ENCODE measurements at places on chromosomes 1 and 21. TPM values are rescaled to one million over a fixed set of nuclear protein-coding genes. Genes with fewer than 3 reads are reported as not detected.

The INSRR gene
- not detected for total RNA-seq

DNA sequence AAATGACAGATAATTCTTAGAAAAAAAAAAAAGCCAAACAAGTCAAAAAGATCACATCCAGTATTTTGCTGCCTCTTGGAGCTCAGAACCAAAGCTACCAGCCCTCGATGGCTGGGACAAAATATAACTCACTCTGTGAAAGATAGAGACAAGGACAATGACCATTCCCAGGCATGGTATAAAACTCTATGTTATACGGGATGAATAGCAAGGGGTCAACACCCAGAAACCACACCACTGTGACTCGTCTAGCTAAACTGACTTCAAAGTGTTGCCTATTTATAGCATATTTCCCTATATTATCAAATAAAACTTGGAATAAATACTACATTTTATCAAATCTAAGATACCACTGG is 10.1 kb downstream of the TMEM63A start:
- no peak for DNase-seq

GRCh38 chr1:243233908-243234307 is 21.2 kb downstream of the CEP170 start:
- peak; percentile 94 for DNase-seq

GRCh38 chr1:110673805-110674336 is 869 bp downstream of the KCNA3 start:
- DNase-seq = no peak

The MATN1 gene
- not detected for total RNA-seq

DNA sequence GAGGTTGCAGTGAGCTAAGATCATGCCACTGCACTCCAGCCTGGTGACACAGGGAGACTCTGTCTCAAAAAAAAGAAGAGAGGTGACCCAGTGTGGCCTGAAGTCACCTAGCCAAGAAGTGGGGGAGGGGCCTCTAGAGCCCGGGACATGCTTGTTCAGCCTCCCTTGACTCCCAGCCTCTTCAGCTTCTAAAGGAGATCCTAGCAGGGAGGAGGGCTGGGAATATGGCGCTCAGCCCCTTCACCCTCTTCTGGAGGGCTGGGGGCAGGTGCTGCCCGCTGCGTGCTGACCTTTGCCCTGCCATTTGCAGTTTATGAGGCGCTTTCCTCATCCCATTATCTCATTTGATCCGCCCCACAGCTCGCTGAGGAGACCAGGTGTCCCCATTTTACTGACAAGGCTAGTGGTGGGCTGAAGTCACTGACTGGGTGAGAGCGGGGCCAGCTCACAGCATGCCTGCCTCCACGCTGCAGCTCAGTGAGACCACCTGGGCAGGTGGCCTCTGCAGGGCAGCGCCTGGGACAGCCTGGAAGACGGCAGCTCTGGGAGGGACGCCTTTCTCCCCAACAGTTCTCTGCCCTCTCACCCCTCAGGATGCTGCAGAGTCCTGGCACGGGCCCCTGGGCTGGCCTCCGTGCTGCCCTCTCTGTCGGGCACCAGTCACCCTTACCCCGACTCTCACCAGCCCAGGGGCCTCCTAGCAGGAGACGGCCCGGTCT is 7.5 kb downstream of the ELF3 start:
- DNase-seq = no peak

GRCh38 chr1:51323778-51324177 is 6.6 kb downstream of the TTC39A start:
- no peak for DNase-seq

Data from fibroblast of villous mesenchyme (primary cell).